ENCODE measurements at places on chromosomes 6 and 20. TPM values are rescaled to one million over a fixed set of nuclear protein-coding genes. Genes with fewer than 3 reads are reported as not detected.

- no peak overlapping the region for H3K27ac ChIP-seq
- no peaks in the 10 kb centered on the region for H3K4me1 ChIP-seq
- H3K27me3 ChIP-seq: peaks cover 12% of the 10 kb centered on the region
- no peak overlapping the region for H3K4me3 ChIP-seq
- H3K36me3 ChIP-seq: no peaks in the 10 kb centered on the region
Measured at GRCh38 chr20:48298851-48299484, 513.7 kb upstream of the SULF2 start.

- DNase-seq: no peak
- no peak overlapping the region for H3K4me3 ChIP-seq
- H3K4me1 ChIP-seq: peaks cover 49% of the 10 kb centered on the region
Measured at GRCh38 chr6:111818539-111819226, 54.6 kb downstream of the FYN start.

GRCh38 chr6:7328243-7328642 lies 15.2 kb upstream of the SSR1 start:
- DNase-seq: no peak
- no peak overlapping the region for H3K27ac ChIP-seq
- no peaks in the 10 kb centered on the region for H3K36me3 ChIP-seq
- no peaks in the 10 kb centered on the region for H3K4me1 ChIP-seq
- peaks cover 12% of the 10 kb centered on the region for H3K27me3 ChIP-seq
- no peak overlapping the region for H3K4me3 ChIP-seq

- H3K27me3 ChIP-seq: peaks cover 63% of the 10 kb centered on the region
- H3K27ac ChIP-seq: no peak overlapping the region
- H3K4me1 ChIP-seq: peaks cover 6% of the 10 kb centered on the region
- no peak for DNase-seq
- no peaks in the 10 kb centered on the region for H3K36me3 ChIP-seq
- no peak overlapping the region for H3K4me3 ChIP-seq
Measured at GRCh38 chr20:51799401-51799860, 2.9 kb downstream of the SALL4 start.

DNA sequence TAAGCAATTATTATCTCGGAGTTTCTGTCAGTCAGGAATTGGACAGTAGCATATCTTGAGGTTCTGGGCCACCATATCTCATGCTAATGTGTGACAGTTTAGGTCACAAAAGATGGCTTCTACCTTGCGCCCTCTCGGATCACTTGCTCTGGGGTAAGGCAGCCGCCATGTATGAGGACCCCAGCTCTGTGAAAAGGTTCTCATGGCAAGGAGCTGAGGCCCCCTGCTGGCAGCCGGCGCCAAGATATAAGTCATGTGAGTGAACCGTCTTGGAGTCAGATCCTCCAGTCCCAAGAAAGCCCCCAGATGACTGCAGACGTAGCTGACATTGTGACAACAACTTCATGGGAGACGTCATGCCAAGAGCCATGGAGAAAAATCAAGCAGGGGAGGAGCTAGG lies 670.8 kb downstream of the KIF16B start:
- H3K4me3 ChIP-seq: no peak overlapping the region
- no peaks in the 10 kb centered on the region for H3K36me3 ChIP-seq
- H3K27me3 ChIP-seq: no peaks in the 10 kb centered on the region
- no peaks in the 10 kb centered on the region for H3K4me1 ChIP-seq

DNA sequence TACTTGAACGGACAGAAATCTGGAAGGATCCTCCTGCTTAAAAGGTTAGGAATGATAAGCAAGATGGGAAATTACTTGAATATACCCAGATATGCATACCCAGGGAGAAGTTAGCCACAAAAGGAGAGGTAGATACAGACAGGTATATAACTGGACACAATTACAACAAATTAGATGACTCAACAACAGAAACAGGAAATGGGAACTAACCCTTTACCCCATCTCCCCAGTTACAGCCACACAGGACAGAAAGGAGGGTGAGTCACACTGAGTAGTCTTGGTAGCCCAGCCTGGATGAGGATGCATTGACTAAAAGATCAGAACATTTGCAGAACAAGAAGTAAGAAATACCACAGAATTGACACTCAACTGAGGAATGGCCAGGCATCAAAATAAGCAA lies 61.2 kb downstream of the C6orf52 start:
- H3K27me3 ChIP-seq: no peaks in the 10 kb centered on the region
- H3K4me1 ChIP-seq: peaks cover 7% of the 10 kb centered on the region
- DNase-seq: no peak
- H3K4me3 ChIP-seq: no peak overlapping the region

DNA sequence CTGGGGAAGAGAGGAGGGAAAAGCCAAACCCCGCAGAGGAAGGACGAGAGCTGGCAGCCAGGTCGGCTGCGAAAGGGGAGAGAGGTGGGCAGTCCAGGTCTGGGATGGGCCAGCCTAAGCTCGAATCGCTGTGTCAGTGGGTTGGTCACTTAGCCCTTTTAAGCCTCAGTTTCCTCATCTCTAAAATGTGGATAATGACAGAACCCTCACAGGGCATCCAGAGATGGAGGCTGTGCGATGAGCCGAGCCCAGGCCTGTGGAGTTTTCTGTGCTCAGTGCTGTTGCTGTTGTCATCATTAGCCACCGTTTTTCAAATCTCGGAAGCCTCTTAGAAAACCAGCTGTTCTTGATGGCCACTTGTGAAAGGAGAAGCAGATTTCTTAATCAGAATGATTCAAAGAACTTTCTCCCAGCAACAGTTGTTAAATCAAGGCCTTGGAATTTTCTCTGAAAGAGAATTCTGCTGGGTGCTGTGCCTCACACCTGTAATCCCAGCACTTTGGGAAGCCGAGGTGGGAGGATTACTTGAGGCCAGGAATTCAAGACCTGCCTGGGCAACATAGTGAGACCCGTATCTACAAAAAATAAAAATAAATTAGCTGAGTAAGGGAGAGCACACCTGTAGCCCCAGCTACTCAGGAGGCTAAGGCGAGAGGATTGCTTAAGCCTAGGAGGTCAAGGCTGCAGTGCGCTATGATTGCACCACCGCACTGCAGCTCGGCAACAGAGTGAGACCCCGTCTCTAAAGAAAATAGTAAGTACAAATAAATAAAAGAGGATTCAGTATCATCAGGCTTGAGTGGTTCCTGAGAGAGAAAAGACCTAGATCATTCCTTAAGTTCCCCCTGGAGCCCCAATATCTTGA lies 46.3 kb upstream of the ENTPD6 start:
- H3K4me3 ChIP-seq: peak overlapping the region; percentile 69
- no peak overlapping the region for H3K27ac ChIP-seq
- peaks cover 12% of the 10 kb centered on the region for H3K27me3 ChIP-seq
- H3K4me1 ChIP-seq: peaks cover 4% of the 10 kb centered on the region
- no peak for DNase-seq

DNA sequence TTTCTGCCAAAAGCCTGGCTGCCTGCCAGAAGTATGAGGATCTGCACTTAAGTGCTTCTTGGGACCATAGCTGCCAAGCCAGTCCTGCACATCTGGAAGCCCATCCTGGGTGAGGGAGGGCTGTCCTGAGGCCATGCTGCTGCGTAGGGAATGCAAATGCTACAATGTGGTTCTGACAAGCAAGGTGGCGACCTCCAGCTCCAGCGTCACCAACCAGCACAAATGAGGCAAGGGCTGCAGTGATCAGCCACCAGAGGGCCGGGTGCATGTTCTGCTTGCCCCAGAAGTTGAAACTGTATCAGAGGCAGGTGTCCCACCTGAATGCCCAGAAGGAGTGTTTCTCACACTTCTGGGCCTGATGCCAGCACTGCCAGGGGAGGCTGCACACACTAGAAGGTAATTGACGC lies 99.1 kb upstream of the KCNQ5 start:
- no peak overlapping the region for H3K4me3 ChIP-seq
- no peaks in the 10 kb centered on the region for H3K36me3 ChIP-seq

- DNase-seq: no peak
- H3K4me1 ChIP-seq: no peaks in the 10 kb centered on the region
- no peaks in the 10 kb centered on the region for H3K27me3 ChIP-seq
- no peak overlapping the region for H3K4me3 ChIP-seq
- H3K36me3 ChIP-seq: no peaks in the 10 kb centered on the region
- no peak overlapping the region for H3K27ac ChIP-seq
Measured at GRCh38 chr6:81606965-81607381, 145.5 kb downstream of the TENT5A start.

DNA sequence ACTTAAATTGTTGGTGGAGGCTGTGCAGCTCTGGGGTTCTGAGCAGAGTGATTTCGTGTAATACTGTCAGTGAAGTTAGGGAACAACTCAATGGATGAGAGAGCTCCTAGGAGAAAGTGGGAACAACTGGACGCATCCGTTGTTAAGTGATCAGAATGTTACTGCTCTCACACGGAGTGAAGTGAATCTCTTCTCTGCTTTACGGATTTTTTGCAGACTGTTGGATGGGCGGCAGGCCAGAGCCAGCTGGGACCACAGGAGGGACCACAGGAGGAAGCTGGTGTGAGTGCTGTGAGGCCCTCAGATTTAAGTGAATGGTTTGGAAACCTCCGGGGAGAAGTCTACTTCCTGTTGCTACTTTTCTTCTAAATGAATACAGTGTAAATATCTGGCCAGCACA lies 23.7 kb upstream of the PPP1R14C start:
- no peak overlapping the region for H3K4me3 ChIP-seq
- no peak for DNase-seq
- peaks cover 15% of the 10 kb centered on the region for H3K27me3 ChIP-seq

DNA sequence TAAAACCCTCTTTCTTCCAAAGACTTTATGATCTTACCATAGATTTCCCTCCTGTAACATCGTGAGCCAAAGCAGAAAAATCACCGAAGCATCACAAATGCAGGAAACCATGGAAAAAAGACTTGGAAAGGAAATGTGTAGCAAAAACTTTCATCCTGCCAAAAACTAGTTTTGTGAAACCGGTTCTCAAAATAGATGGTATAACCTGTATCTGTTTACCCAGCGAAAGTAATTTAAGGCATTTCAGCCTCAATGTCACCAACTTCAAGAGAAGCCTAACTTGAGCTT lies 213.9 kb downstream of the ZNF217 start:
- no peaks in the 10 kb centered on the region for H3K27me3 ChIP-seq
- H3K4me3 ChIP-seq: no peak overlapping the region
- H3K36me3 ChIP-seq: no peaks in the 10 kb centered on the region
- no peaks in the 10 kb centered on the region for H3K4me1 ChIP-seq

- no peak overlapping the region for H3K27ac ChIP-seq
- H3K4me3 ChIP-seq: no peak overlapping the region
- H3K36me3 ChIP-seq: no peaks in the 10 kb centered on the region
- H3K27me3 ChIP-seq: no peaks in the 10 kb centered on the region
- DNase-seq: no peak
Measured at GRCh38 chr20:6651561-6651960, 115.9 kb upstream of the BMP2 start.

DNA sequence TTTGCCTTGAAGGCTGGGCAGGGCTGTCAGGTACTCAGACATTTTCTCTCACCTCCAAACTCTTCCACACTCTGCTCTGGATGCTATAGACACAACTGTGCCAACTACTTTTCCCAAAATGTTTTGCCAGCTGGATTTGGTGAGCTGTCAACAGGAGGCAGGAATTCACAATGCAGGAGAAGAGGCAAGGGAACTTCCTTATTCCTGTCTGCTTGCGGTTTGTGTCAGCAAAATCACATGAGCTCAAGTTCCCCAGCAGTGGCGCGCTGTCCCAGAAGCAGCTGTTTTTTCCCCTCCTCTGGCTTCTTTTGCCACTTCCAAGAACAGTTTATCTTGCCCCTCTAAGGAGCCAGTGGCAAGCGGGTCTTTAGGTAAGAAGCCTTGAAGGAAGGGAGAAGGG lies 608.2 kb downstream of the PRKN start:
- peaks cover 2% of the 10 kb centered on the region for H3K4me1 ChIP-seq
- no peak overlapping the region for H3K4me3 ChIP-seq
- no peak overlapping the region for H3K27ac ChIP-seq
- no peak for DNase-seq
- no peaks in the 10 kb centered on the region for H3K27me3 ChIP-seq
- no peaks in the 10 kb centered on the region for H3K36me3 ChIP-seq

DNA sequence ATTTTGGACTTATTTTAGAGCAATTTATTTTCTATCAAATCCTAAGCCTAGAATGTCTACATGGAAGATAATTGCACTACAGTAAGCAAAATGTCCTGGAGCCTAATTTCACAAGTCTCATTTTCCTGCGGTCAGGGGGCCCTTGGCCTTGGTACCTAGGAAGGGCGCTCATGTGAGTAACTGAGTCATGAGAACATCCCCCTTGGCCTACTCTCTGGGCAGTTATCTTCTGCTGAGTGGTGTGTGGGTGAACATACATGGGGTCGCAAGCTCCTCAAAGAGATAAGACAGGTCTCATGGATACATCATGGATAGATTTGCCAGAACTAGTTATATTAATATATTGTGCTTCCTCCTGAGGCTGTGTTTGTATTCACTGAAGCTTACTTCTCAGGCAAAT lies 211.2 kb upstream of the MARCKS start:
- H3K4me1 ChIP-seq: no peaks in the 10 kb centered on the region
- H3K4me3 ChIP-seq: no peak overlapping the region
- no peaks in the 10 kb centered on the region for H3K36me3 ChIP-seq
- DNase-seq: no peak
- no peak overlapping the region for H3K27ac ChIP-seq
- no peaks in the 10 kb centered on the region for H3K27me3 ChIP-seq

GRCh38 chr6:125953502-125953875 lies 3.1 kb upstream of the HINT3 start:
- no peak for DNase-seq
- peaks cover 8% of the 10 kb centered on the region for H3K4me1 ChIP-seq
- H3K27me3 ChIP-seq: no peaks in the 10 kb centered on the region
- no peak overlapping the region for H3K4me3 ChIP-seq
- no peaks in the 10 kb centered on the region for H3K36me3 ChIP-seq
- no peak overlapping the region for H3K27ac ChIP-seq

GRCh38 chr6:41712651-41713103 lies 22.7 kb downstream of the TFEB start:
- no peaks in the 10 kb centered on the region for H3K36me3 ChIP-seq
- no peak overlapping the region for H3K27ac ChIP-seq

The CAP2 gene
- total RNA-seq: not detected

The HRH3 gene
- total RNA-seq: not detected

The RBM39 gene
- total RNA-seq: 331 TPM
